ENCODE measurements at places on chromosomes 12 and 14. TPM values are rescaled to one million over a fixed set of nuclear protein-coding genes. Genes with fewer than 3 reads are reported as not detected.

The ANHX gene
- not detected for total RNA-seq

The TAS2R9 gene
- total RNA-seq, result not detected

The POU6F1 gene
- 0.17 TPM for total RNA-seq

The ACVRL1 gene
- 0.40 TPM for total RNA-seq

The SPATS2 gene
- total RNA-seq, result 29.0 TPM

The HOXC4 gene
- 2.6 TPM for total RNA-seq
